ENCODE measurements at places on chromosomes 11 and 22. TPM values are rescaled to one million over a fixed set of nuclear protein-coding genes. Genes with fewer than 3 reads are reported as not detected.

- no peak for DNase-seq
- no peak overlapping the region for H3K4me3 ChIP-seq
- H3K36me3 ChIP-seq = no peaks in the 10 kb centered on the region
- no peak overlapping the region for H3K27ac ChIP-seq
- H3K4me1 ChIP-seq = peaks cover 29% of the 10 kb centered on the region
- H3K27me3 ChIP-seq = peaks cover 8% of the 10 kb centered on the region
These were observed 8.3 kb downstream of the FTH1 start for GRCh38 chr11:61959114-61959513.

- no peak for DNase-seq
- no peaks in the 10 kb centered on the region for H3K27me3 ChIP-seq
- H3K4me3 ChIP-seq = no peak overlapping the region
- no peak overlapping the region for H3K27ac ChIP-seq
- no peaks in the 10 kb centered on the region for H3K36me3 ChIP-seq
These were observed 47.1 kb upstream of the WNT11 start for GRCh38 chr11:76253416-76253815.

- no peaks in the 10 kb centered on the region for H3K36me3 ChIP-seq
- DNase-seq = no peak
- no peaks in the 10 kb centered on the region for H3K27me3 ChIP-seq
- H3K4me1 ChIP-seq = no peaks in the 10 kb centered on the region
These were observed 28.5 kb downstream of the DCDC1 start for GRCh38 chr11:31340903-31341572.

GRCh38 chr22:20060700-20061480 lies 19.2 kb upstream of the DGCR8 start:
- H3K4me1 ChIP-seq = no peaks in the 10 kb centered on the region
- H3K36me3 ChIP-seq = peaks cover 16% of the 10 kb centered on the region
- peak overlapping the region; percentile 15 for H3K27ac ChIP-seq
- DNase-seq = no peak
- H3K27me3 ChIP-seq = no peaks in the 10 kb centered on the region

The WNT11 gene
- 9.4 TPM for total RNA-seq

GRCh38 chr22:27564806-27565205 lies 236.8 kb downstream of the MN1 start:
- H3K27me3 ChIP-seq = no peaks in the 10 kb centered on the region
- H3K36me3 ChIP-seq = no peaks in the 10 kb centered on the region
- no peak overlapping the region for H3K4me3 ChIP-seq
- no peak overlapping the region for H3K27ac ChIP-seq
- H3K4me1 ChIP-seq = no peaks in the 10 kb centered on the region
- DNase-seq = no peak
